ENCODE measurements at places on chromosomes 4 and X. TPM values are rescaled to one million over a fixed set of nuclear protein-coding genes. Genes with fewer than 3 reads are reported as not detected.

KIAA1210 gene
- total RNA-seq = not detected

SYNPO2 gene
- total RNA-seq = 2.2 TPM

S100P gene
- 3.5 TPM for total RNA-seq

TENT5D gene
- not detected for total RNA-seq

SPANXN4 gene
- not detected for total RNA-seq

DNA sequence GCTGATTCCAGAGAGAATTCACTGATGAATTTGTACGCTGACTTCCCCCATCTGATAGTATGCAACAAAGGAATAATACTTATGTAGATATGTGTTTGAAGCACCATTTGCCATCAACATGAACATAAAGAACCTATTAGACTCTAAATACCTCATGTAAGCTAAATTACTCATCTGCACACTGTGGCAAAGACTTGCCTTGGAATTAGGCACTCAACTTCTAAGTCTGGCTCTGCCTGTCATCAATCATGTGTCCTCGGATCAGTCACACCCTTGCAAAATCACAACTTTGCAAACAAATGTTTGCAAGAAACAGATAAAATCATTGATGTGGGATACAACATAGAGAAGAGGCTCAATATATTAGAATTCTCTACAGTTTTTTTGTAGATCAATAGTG lies 169.9 kb upstream of the LDB2 start:
- DNase-seq = no peak
- peaks cover 7% of the 10 kb centered on the region for H3K4me1 ChIP-seq
- H3K4me3 ChIP-seq = no peak overlapping the region
- peaks cover 3% of the 10 kb centered on the region for H3K27me3 ChIP-seq

- no peak for DNase-seq
- H3K36me3 ChIP-seq = peaks cover 9% of the 10 kb centered on the region
- H3K27me3 ChIP-seq = no peaks in the 10 kb centered on the region
- H3K27ac ChIP-seq = no peak overlapping the region
Measured at GRCh38 chrX:154430916-154431315, 2.4 kb downstream of the ATP6AP1 start.

GRCh38 chr4:106314960-106315359 lies 1.0 kb downstream of the TBCK start:
- peaks cover under 1% of the 10 kb centered on the region for H3K36me3 ChIP-seq
- DNase-seq = no peak
- H3K4me3 ChIP-seq = no peak overlapping the region
- H3K27me3 ChIP-seq = no peaks in the 10 kb centered on the region

GRCh38 chr4:121728066-121728465 lies 31.3 kb upstream of the ANXA5 start:
- peaks cover 8% of the 10 kb centered on the region for H3K4me1 ChIP-seq
- DNase-seq = no peak
- H3K27ac ChIP-seq = no peak overlapping the region
- no peaks in the 10 kb centered on the region for H3K36me3 ChIP-seq

- no peak for DNase-seq
- H3K4me3 ChIP-seq = no peak overlapping the region
- no peaks in the 10 kb centered on the region for H3K36me3 ChIP-seq
- H3K27me3 ChIP-seq = no peaks in the 10 kb centered on the region
- no peaks in the 10 kb centered on the region for H3K4me1 ChIP-seq
- H3K27ac ChIP-seq = no peak overlapping the region
Measured at GRCh38 chrX:65871671-65872311, 168.1 kb downstream of the VSIG4 start.

GRCh38 chr4:121462660-121463261 lies 81.9 kb upstream of the QRFPR start:
- DNase-seq = no peak
- no peaks in the 10 kb centered on the region for H3K36me3 ChIP-seq
- H3K27me3 ChIP-seq = peaks cover 2% of the 10 kb centered on the region
- no peak overlapping the region for H3K4me3 ChIP-seq
- H3K4me1 ChIP-seq = peaks cover 2% of the 10 kb centered on the region
- H3K27ac ChIP-seq = no peak overlapping the region

- peaks cover 3% of the 10 kb centered on the region for H3K4me1 ChIP-seq
- no peak overlapping the region for H3K4me3 ChIP-seq
- peaks cover 3% of the 10 kb centered on the region for H3K27me3 ChIP-seq
- no peak for DNase-seq
- no peak overlapping the region for H3K27ac ChIP-seq
- no peaks in the 10 kb centered on the region for H3K36me3 ChIP-seq
Measured at GRCh38 chr4:182190306-182190705, 52.9 kb upstream of the TENM3 start.

DNA sequence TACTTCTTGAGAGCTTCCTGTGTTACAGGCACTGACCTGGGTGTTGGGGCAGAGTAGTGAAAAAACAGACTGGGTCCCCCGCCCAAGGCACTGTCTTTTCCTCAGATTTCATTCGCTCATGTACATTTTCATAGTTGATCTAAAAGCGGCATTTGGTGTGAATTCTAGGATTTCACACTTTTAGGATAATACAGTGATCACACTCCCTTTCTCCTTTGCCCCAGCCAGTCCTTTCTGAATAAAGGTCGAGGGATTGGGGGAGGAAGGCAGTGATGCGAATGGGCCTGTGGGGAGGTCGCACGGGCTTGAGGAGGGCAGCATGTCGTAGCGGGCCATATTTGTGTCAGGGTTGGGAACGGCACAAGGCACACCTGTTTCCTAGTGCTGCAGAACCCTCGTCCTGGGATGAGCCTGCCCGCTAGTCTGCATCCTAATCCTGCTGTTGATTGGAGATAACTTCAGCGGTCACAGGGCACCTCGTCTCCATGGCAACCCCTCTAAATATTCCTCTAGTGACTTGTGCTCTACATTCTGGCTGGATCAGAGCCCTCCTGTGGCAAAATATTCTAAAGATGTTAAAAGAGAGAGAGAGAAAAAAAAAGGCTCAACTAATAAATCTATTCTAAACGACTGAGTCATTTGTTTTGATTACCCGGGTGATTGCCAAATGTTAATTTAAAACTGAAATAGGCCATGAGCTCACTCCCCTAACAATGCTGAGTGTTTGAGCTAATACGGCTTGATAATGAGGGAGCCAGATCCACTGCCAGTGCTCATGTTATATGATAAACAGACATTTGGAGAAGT lies 21.8 kb downstream of the FHL1 start:
- H3K4me3 ChIP-seq = no peak overlapping the region
- H3K4me1 ChIP-seq = peaks cover 2% of the 10 kb centered on the region

GRCh38 chr4:55378617-55379467 lies 16.9 kb upstream of the TMEM165 start:
- H3K4me1 ChIP-seq = no peaks in the 10 kb centered on the region
- H3K27me3 ChIP-seq = no peaks in the 10 kb centered on the region
- no peak overlapping the region for H3K4me3 ChIP-seq

- no peaks in the 10 kb centered on the region for H3K36me3 ChIP-seq
- H3K4me3 ChIP-seq = no peak overlapping the region
- no peaks in the 10 kb centered on the region for H3K4me1 ChIP-seq
- H3K27me3 ChIP-seq = no peaks in the 10 kb centered on the region
Measured at GRCh38 chrX:4268676-4269075, 555.2 kb upstream of the PRKX start.

DNA sequence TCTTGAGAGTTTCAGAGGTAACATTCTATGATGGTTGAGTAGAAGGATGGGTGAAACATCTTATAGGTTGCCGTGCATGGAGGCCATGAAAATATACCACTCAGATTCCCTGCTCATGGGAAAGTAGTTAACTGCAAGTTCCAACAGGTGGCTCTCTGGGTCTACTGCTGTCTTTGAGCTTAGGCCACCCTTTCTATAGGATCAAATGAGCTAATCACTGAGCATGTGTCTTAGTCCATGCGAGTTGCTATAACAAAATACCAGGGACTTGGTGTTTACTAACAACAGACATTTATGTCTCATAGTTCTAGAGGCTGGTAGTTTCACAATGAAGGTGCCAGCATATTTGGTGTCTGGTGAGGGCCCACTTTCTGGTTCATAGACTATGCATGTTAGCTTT lies 144.8 kb upstream of the UNC5C start:
- no peaks in the 10 kb centered on the region for H3K27me3 ChIP-seq
- H3K36me3 ChIP-seq = no peaks in the 10 kb centered on the region
- H3K27ac ChIP-seq = no peak overlapping the region
- H3K4me1 ChIP-seq = peaks cover 2% of the 10 kb centered on the region

GRCh38 chr4:85381968-85382367 lies 93.0 kb upstream of the ARHGAP24 start:
- H3K27me3 ChIP-seq = no peaks in the 10 kb centered on the region
- no peak overlapping the region for H3K27ac ChIP-seq
- H3K36me3 ChIP-seq = no peaks in the 10 kb centered on the region
- no peaks in the 10 kb centered on the region for H3K4me1 ChIP-seq
- no peak for DNase-seq
- no peak overlapping the region for H3K4me3 ChIP-seq

All from progenitor cell of endocrine pancreas (in vitro differentiated cells).